Hypothalamus (tissue), 51 donors: ENCODE measurements at places on chromosomes 16 and 17.

DNA sequence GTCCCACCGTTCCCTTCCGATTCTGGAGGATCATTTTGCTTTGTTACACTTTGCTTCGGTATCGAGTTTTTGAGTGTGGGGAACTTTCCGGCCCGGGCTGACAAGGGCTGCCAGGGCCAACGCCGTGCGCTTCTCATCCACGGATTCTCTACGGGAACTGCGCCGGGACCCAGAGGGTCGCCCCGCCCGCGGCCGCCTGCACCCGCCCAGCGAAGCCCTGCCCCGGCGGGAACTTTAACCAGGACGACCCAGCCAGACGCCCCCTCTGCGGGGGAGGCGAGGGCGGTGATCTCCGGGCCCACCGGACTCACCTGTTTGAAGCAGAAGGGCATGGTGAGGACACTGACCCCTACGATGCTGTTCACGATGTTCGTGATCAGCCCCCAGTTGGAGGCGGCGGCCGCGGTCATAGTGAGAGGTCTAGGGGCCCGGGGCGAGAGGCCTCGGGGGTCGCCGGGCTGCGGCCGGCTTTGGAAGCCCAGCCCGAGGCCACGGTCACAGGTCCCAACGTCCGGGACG, 536 bp downstream of the SLC38A10 start:
- no peak for DNase-seq

DNA sequence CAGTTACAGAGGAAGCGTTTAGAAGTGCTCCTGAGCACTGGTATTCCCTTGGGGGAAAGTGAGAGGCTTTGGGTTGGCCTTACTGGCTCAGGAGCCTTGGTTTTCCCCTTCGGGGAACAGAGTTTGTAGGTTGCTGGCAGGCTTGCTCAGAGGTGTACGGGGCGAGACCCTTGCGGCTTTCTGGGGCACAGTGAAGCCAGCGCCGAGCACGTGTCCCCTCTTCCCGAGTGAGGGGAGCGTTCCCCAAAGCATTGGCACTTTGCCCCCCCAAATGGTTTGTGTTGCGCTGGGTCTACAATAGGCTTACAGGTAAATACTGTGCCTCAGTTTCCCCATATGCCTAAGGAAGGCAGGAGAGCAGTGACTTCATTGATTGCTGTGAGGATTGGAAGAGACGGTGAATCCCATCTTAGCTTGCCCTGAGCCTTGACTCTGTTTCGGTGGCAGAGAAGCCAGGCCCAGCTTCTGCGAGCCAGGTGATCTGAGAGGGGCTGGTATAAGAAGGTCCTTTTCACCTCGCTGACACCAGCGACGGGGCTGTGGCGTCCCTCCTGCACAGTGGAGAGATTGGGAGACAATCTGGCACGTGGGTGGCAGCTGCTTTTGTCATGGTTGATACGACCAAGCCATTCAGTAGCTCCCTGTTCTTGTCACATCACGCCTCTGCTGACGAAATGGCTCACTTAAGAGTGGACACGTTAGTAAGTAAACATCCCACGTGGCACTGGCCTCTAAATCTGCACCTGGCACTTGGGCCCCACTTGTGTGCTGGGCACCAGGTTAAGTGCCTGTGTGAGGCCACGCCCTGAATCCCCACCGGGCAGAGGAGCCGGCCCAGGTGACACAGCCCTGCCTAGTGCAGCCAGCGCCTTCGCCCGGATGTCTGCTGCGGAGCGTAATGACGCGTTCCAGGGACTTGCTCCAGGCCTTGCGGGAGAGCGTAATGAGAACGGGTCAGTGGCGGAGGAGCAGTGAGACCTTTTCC, 55.0 kb downstream of the MEAK7 start:
- DNase-seq, result no peak

- DNase-seq, result no peak
Measured at GRCh38 chr16:998211-998610, 16.6 kb downstream of the SOX8 start.

DNA sequence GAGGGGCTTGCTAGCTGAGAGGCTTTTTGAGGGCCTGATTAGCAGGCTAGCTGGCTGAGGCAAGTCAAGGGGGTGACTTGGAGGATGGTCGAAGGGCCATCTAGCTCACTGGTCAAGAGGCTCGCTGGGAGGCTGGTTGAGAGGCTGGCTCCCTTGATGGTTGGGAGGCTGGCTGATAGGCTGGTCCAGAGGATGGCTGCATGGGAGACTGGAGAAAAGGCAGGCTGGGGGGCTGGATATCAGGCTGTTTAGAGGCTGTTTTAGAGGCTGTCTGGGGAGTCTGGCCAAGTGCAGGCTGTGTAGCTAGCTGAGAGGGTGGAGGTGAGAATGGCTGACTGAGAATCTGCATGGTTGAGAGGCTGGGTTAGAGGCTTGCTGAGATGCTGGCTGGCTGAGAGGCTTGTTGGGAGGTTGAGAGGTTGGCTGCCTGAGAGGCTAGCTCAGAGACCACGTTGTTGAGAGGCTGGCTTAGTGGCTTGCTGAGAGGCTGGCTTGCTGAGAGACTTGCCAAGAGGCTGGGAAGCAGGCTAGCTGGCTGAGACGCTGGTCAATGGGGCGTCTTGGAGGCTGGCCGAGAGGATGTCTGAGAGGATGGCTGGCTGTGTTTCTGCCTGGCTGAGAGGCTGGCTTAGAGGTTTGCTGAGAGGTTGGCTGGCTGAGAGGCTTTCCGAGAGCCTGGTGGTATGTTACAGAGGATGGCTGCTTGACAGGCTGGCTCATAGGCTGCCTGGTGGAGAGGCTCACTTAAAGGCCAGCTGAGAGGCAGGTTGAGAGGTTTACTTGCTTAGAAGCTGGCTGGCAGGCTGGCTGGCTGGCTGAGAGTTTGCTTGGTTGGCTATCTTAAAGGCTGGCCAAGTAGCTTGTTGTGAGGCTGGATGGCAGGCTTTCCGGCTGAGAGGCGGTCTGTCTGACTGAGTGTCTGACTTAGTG, 36.6 kb upstream of the ACSM2B start:
- no peak for DNase-seq

DNA sequence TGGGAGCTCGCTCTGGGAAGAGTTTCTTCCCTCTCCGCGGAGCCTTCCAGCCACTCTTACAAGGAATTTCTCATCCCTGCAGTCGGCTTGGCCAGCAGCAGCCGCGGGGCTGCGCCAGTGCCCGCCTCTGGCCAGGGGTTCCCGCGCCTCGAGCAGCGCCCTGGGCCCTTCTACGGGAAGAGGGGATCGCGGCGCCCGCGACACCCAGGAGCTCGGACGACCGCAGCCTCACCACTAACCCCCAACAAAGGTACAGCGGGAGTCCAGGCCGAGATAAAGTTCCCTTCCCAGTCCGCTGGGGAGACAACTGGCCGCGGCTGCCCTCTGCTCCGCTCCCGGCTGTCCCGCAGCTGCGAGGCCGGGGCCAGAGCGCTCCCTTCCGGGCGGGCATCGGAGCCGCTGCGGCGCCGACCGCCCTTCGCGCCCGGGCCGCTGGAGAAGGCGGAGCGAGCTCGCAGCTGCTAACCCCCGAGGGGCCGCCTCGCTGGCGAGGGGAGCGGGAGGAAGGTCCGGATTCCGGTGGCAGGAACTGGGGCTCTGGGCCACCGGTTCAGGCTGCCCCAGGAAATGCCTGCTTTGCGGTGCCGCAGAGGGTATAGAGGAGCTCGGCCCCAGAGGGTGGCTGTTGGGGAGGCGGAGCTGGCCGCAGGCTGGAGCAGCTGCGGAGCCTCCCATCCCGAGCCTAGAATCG, 3.6 kb upstream of the HS3ST3B1 start:
- no peak for DNase-seq

- peak; percentile 32 for DNase-seq
Measured at GRCh38 chr16:17448640-17449638, 21.8 kb downstream of the XYLT1 start.

GRCh38 chr16:3655396-3656159, 1.1 kb downstream of the DNASE1 start:
- DNase-seq, result no peak

GRCh38 chr16:11094857-11095565, 150.6 kb downstream of the CLEC16A start:
- DNase-seq, result no peak

DNA sequence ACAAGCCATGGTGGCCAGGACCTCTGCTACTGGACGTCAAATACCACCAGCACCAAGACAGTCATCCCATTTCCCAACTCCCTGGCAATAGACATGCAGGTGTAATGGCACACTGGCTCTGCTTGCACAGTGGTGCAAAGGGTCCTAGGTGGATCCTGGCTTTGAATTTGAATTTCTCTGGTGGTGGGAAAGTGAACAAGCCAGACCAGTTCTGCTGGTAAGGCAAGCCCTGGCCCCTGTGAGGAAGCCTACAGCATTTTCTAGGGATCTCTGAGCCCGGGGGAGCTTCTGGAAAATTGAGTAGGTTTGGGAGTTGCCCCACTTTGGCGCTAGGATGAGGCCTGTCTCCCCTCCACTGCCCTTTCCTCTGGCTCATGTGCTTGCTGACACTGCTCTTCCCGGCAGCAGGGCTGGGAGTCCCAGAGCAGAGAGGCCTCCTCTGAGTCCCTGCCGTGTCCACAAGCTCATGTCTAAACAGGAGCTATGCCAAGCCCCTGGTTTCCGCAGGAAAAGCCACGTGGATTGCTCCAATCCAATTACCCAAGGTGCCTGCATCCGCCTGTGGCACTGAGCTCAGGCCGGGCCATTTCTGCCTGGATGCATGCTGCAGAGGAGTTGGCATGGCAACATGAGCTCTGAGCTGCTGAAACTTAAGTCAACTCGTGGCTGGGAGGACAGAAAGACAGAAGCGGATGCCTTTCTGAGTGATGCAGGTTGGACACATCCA, 67.0 kb downstream of the PRMT7 start:
- DNase-seq, result peak; percentile 17

- DNase-seq, result no peak
Measured at GRCh38 chr16:4928227-4928626, 8.7 kb downstream of the PPL start.

- no peak for DNase-seq
Measured at GRCh38 chr17:50949128-50949988, 83.2 kb upstream of the TOB1 start.

DNA sequence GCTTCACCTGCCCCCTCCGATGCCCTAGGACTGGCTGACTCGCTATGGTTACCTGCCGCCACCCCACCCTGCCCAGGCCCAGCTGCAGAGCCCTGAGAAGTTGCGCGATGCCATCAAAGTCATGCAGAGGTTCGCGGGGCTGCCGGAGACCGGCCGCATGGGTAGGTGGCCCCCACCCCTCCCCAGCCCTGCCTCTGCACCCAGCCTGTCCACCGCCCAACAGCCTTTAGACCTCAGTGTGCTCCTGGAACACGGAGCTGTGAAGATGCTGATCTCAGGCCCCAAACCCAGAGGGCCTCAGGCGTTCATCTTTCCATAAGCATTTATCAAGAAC, 993 bp downstream of the MMP25 start:
- DNase-seq, result no peak

DNA sequence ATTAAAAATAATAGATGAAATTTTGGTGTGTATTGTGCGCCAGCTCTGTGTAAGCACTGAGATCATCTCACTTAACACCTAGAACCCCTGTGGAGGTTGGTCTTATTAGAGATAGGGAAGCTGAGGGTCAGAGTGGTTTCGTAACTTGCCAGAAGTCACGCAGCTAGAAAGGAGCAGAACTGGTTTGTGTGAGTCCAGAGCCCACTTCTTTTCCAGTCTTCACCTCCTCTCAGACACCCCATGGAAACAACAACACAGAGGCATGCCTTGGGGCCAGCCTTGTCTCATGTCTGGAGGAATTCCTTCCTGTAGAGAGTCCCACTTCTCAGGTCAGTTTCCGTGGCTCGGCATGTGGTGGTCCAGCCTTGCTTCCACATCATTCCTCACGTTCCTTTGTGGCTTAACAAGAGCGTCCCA, 16.5 kb downstream of the YPEL2 start:
- DNase-seq, result no peak

GRCh38 chr17:31715446-31715845, 143.6 kb downstream of the COPRS start:
- no peak for DNase-seq
